ENCODE measurements at places on chromosomes 7 and 10.
A peak's percentile ranks its signal among the peaks of the same experiment; 100 is the strongest.

- no peak for DNase-seq
Measured at GRCh38 chr7:117982071-117983055, 109.1 kb upstream of the CTTNBP2 start.

DNA sequence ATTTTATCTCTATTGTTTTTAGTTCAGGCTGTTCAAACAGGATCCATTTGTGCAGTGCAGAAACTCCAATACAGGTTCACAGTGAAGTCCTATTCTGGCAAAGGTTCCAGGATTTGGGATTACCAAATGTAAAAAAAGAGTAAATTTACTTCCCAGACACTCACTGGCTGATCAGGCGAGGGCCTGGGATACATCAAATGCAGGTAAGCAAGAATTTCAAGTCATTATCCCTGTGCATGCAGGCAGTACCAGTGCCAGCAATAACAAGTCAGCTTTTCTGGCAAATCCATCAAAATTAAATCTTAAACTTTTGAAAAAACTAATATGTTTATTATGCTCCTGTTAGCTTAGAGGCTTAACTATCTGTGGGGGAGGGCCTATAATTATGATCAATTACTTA is 6.3 kb downstream of the CDK6 start:
- no peak for DNase-seq

DNA sequence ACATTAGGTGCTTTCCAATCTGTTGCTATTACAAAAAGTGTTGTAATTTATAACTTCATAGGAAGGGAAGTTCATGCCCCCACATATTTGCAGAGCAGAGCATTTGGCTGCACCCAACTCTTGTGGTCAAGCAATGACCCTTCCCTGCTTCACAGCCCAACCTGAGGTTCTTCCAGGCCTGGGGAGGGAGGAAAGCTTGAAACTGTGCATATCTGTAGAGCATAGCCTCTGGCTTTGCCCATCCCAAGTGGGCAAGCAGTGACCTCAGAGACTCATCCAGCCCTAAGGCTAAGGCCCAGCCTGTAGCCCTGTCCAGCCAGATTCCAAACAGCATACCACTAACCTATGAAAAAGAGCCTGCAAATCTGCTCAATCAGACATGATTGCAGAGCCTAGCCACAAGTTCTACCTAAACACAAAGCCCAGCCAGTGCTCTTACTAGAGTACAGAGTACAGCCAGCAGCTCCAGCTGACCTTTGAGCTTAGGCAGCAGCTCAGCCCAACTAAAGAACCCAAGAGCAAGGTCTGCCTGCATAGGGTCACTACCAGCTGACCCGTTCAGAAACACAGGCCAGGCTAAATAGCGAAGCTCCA is 14.4 kb upstream of the GSTK1 start:
- peak; percentile 39 for DNase-seq

GRCh38 chr7:124349443-124349842 is 316.6 kb upstream of the TMEM229A start:
- DNase-seq, result no peak

DNA sequence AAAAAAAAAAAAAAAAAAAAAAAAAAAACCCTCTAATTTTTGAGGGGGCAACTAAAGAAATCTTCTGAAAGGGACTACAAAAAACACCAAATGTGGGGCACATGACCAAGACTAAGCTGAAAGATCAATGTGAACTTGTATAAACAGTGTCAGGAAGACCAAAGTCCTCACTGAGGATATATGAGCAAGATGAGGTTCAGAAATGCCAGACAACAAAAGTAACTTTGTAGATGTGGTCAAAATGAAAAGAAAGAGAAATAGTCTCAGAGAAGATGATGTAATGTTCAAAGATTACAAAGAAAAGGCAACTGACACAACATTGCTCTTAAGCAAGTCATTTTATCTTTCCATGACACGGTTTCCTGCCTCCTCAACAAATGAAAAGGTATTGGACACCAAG is 48.7 kb upstream of the PTPRZ1 start:
- no peak for DNase-seq

Measured in body of pancreas (tissue), 4 donors.